Glomerular endothelial cell (primary cell): ENCODE measurements at places on chromosomes 16 and 17.

DNA sequence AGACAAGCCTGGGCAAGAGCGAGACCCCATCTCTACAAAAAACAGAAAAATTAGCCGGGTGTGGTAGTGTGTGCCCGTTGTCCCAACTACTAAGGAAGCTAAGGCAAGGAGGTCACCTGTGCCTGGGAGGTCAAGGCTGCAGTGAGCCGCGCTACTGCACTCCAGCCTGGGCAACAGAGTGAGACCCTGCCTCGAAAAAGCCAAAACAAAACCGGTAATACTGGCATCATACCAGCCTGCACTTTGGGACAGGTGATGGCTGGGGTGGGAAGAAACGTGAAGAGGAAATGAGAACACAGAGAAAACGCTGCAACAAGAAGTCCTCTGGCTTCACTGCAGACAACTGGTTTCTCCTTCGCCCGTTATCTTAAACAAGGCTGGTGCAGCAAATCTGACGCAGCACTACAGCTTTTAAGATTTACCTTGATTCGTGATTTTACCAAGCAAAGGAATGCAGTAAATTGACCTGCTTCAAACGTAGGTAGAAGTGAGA is 725 bp upstream of the CASC3 start:
- no peak for DNase-seq

- DNase-seq, result no peak
Measured at GRCh38 chr16:29821643-29822115, 1.4 kb downstream of the MVP start.

DNA sequence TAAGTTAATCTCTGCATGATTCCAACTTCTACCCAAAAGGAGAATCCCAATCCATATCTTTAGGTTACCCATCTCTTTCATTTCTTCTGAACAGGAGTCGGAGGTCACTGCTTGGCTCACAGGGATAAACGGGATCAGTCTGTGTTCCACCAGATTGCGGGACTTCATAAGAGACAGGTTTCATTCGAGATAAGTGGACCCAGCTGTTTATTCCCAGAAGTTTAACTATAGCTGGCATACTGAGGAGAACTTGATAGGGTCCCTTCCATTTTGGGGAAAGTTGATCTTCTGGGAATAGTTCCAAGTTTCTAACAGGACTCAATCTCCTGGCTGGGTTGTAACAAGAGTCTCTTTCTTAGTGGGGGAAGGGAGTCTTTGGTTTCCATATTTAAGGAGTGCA is 45.4 kb upstream of the ARL4D start:
- no peak for DNase-seq

DNA sequence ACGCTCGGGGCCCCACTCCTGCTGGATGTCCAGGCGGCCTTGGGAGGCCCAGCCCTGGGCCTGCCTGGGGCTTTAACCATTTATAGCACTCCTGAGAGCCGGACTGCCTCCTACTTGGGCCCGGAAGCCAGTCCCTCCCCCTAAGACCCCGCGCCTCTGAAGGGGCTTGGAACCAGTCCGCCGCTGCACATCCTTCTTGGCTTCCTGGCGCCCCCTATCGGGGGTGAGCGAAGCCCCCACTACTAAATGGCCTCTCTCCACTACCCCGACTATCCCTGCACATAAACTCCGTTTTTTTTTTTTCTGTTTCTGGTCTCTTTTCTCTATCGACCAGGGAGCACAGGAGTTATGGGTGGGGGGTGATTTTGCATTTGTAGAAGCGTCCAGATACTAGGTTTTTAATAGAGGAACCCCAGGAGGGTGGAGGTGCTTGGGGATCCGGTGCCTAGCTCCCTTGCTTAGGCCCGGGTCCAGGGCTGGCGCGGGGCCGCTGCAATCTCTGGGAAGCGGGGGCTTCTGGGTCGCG is 633 bp upstream of the NOL3 start:
- DNase-seq, result no peak

DNA sequence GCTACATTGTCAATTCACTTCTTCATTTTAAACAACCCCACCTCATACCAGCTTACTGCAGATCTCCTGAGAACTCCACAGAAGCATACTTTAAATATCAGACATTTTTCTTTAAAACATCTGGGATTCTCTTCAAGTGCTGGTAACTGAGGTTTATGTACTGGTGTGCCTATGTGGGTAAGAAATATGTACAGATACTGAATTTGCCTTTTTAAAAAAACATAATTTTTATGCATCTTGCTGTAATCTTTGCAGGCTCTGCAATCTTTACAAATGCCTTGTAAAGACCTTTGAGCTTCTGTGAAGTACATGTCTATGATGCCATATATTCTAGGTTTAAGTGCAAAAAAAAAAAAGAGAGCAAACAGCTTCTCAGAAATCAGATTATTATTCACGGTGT is 127.6 kb upstream of the NOG start:
- no peak for DNase-seq

- DNase-seq, result no peak
Measured at GRCh38 chr17:49574323-49574781, 1.3 kb upstream of the NXPH3 start.

DNA sequence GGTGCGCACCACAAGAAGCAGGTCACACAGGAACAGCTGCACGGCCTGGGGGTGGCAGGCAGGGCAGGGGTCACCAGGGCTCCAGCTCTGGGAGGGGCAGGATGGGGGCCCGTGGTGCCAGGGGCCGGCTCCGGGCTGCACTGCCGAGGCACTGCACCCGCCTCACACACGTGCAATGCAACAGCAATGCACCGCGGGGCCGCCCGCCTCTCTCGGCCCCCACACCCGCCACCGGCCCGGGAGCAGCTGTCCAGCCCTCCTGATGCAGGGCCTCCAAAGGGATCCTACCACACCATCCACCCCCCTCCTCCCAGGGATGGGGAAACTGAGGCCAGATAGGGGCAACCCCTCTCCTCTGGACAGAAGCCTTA is 23.1 kb downstream of the SREBF1 start:
- DNase-seq, result no peak

DNA sequence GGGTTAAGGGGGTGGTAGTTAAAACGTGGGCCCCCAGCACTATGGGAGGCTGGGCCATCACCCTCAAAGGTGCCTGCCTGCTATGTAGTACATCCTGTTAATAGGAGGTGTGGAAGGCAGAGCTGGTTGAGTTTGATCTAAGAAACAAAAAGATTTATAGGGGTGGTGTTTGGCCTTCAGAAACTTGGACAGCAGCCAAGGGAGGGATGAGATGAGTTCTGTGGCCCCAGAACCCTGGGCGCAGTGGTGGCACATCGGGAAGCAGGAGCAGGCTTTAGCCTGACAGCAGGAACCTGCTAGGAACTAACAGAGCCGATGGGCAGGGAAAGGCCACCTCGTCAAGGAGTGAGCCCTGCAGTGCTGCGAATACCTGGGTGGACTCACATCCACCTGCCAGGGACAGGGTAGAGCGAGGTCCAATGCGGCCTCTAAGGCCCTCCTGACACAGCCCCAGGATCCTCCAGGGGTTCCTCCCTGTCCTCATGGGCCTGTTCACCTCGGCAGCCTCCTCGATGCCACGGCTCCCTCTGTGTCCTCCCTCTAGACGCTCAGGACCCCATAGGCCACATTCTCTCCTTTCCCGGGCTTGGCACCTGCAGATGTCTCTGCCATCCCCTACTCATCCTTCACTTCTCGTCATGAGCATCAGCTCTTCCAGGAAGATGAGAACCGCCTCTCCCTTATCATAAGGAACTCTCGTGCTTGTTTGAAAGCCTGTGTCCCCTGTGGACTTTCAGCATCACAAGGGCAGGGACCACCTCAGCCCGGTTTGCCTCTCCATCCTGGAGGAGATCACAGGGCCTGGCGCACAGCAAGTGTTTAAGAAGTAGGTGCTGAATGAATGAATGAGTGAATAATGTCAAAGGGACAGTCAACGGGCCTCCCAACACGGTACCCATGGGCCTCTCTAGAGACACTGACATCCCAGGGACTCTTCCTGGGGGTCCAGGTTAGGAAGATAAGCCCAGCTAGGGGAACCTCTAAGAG is 103.5 kb upstream of the TNRC6C start:
- DNase-seq, result no peak

DNA sequence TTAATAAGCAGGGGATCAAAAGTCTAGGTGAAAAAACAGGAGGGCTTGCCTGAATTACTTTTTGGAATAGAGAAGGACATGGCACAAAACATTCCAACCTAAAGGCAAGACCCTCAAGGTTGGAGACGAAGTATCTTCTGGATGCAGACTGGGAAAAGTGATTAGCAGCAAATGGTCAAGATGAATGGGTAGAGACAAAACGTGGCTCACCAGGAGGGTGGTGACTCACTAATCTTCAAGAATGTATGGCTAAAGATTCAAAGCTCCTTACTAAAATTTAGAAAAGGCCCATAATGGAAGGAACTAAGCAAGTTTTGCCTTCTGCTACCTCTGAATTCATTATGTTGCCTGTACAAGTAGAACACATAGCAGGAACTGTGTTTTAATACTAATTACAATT is 469.5 kb upstream of the RBFOX1 start:
- no peak for DNase-seq

DNA sequence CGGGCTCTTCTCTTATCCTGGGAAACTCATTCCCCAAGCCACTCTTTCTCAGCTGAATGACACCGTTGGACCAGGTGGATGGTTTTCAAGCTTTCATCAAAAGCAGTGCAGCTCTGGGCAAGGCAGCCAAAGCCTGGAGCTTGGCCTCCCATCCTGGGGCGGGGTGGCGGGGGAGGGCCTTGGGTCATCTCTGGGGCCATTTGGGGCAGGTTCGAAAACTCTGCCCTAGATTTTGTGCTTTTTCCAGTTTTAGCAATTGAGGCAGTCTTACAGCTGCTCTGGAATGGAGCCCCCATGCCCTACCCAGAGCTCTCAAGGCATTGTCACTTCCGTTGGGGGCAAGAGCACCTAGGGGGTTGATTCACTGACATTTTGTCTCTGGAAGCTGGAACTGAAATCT is 9.1 kb downstream of the MPRIP start:
- DNase-seq, result no peak

DNA sequence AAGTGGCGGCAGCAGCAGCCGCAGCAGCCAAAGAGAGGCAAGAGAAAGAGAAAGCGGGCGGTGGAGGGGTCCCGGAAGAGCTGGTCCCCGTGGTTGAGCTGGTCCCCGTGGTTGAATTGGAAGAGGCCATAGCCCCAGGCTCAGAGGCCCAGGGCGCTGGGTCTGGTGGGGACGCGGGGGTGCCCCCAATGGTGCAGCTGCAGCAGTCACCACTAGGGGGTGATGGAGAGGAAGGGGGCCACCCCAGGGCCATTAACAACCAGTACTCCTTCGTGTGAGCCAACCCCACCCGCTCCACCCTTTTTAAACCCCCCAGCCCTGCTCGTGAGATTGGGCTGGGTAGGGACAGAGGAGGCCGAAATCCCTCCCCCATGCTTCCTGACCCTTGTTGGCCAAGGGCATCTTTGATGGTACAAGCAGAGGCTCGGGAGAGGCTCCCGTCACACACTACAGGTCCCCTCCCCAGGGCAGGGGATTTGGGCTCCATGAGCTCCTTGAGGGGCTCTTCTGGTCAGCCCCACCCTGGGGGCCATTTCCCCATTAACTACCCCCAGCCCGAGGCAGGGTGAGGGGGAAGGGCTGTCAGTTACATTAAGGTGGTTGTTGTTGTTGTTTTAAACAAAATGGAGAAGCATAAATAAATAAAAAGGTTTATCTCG is 4.6 kb upstream of the ATP2A1 start:
- no peak for DNase-seq

DNA sequence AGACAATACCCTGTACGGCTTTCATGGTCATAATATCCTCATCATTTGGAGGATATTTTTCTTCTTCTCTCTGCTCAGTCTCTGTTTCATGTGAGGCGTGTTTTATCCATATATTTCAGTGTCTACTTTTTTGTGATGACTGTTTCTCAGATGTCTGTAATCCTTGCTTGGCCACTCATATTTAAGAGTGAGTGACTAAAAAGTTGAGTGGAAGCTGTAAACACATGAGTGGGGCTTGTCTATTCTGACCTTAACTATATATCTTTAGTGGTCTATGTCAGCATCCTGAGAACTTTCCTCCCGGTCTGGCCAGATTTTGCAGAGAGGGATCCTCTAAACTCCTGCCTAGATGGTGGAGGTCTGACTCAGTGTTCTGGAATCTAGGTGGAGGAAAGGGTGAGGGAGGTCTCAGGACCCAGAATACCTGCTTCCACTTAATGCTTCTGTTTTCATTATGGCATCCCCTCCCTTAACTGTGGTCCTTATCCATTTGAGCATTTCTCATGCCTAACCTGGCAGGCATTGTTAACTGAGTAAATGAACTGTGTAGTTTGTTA is 6.0 kb downstream of the DDX19B start:
- DNase-seq, result no peak

DNA sequence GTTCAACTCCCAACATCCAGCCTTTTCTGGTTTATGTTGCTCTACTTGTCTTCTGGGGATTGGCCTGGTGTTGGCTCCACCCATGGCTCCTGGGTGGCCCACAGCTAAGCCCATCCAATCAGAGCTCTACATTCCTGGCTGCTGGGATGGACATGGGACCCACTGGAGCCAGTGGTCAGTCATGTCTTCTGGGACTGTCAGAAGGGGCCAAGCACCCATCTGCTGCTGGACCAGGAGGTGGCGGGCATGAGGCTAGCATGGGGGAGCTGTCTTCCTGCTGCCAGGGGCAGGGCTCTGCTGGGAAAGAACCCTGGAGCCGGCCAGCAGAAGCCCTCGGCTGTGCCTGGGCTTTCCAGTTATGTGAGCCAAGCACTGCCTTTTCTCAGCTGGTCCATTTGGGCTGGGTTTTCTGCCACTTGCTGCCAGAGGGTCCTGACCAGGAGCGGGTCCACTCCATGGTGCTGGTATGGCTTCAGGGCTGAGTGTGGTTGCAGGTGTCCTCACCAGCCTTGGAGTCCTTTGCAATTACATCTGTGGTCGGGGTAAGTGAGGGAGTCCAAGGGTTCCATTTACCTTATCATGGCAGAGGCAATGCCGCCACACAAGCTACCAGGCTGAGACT is 17.4 kb upstream of the ZNF469 start:
- DNase-seq, result no peak

DNA sequence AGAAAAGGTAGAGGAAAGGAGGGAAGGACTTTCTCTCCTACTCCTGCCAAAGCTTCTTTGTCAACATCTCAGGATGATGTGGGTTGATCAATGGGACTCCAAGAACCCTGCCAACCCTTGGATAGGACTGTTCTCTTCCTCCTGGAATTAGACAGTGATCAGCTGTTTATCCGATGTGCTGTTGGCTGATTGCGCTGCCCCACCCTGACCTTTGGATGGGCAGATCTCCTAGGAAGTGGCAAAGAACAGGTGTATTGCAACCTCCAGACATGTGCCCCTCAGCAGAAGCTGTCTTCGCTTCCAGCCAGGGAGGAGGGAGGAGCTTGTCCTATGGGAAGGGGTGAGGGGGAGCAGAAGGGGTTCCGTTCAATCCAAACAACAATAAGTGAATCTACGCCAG is 30.5 kb downstream of the SLC5A11 start:
- no peak for DNase-seq

DNA sequence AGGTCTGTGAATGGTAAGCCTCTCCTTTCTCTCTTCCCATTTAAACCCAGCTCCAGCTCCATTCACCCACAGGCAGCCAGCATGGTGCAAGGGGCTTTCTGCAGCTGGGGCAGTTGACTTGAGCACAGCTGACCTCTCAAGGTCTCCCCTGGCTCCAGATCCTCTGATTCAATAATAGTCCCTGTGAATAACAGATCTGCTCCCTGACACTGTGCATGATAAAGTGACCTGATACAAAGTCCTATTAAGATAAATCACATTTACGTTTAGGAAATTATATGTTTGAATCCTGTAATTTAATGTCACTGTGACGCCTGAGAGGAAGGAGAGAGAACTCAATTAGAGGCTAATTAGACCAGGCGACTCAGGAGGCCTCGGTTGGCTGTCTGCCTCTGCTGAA is 540.4 kb upstream of the CDH11 start:
- no peak for DNase-seq

GRCh38 chr16:87330257-87330624 is 13.0 kb upstream of the C16orf95 start:
- no peak for DNase-seq
